ENCODE measurements at places on chromosomes 1 and 21.

- DNase-seq, result no peak
Measured at GRCh38 chr1:1302006-1302430, 5.7 kb downstream of the ACAP3 start.

- DNase-seq, result no peak
Measured at GRCh38 chr1:214473387-214473786, 78.0 kb downstream of the PTPN14 start.

- no peak for DNase-seq
Measured at GRCh38 chr1:58657082-58657481, 42.8 kb downstream of the MYSM1 start.

GRCh38 chr1:17683598-17683997, 71.5 kb upstream of the ACTL8 start:
- DNase-seq, result no peak

GRCh38 chr1:172698224-172698623, 39.3 kb downstream of the FASLG start:
- no peak for DNase-seq

DNA sequence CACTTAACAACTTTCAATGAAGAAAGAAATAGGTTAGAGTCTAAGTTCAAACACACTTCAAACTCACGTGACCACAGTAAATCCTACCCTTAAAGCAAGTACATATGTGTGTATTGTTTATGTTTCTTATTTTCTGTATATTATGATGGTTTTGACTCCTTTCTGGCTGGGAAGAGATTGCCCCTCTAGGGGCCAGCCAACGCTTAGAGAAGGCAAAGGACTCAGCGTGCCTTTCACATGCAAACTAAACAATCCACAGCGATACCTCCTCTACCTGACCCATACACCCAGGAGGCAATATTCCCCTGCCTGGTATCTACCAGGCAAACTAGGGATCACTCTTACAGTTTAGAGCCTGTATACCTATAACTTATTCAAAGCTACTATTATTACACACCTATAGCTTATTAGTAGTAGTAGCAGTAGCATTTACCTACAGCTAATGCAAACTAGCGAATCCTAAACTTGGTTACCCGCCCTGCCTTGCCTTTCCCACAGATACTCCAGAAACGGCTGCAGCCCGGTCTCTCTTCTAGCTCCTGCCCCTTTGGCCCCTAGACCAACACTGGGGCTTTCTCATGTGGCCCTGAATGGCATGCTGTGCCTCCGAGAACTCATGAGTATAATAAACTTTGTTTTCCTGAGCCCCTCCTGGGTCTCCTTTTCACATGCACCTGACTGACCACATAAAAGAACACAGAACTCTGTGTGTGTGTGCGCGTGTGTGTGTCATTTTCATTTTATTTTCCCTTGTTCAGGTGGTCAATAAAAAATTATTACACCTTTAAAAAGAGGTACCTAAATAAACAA, 14.0 kb downstream of the NRIP1 start:
- DNase-seq, result no peak

GRCh38 chr1:60251426-60251825, 177.9 kb upstream of the C1orf87 start:
- no peak for DNase-seq

GRCh38 chr1:191255354-191256054, 777.8 kb upstream of the BRINP3 start:
- no peak for DNase-seq

DNA sequence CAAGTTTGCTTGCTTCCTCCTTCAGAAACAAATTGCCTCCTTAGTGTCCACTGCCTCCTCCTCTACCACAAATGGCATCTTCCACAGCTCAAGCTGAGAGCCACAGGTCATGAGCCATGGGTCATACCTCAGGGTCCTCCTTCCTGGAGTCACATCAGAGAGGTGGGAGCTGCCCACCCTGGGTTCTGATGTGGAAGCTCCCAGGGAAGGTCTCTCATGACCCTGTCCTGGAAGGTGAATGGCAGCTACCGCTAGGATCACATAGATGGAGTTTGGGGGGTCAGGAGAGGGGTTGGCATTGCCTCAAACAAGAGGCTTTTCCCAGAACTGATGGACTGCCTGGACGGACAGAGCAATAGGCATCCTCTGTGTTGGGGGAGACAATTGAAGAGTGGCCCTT, 321.4 kb downstream of the MATN1 start:
- DNase-seq, result no peak

- DNase-seq, result no peak
Measured at GRCh38 chr1:41144285-41144684, 97.8 kb downstream of the SCMH1 start.

GRCh38 chr1:39183503-39184353, 20.8 kb upstream of the MACF1 start:
- peak; percentile 67 for DNase-seq

- peak; percentile 41 for DNase-seq
Measured at GRCh38 chr1:182952677-182953444, at the start of gene SHCBP1L. Gene SHCBP1L (minus strand): TSS chr1:182953166. CDS start chr1:182953133, 33 bp downstream.

- no peak for DNase-seq
Measured at GRCh38 chr21:28590676-28591075, 402.0 kb downstream of the LTN1 start.

- no peak for DNase-seq
Measured at GRCh38 chr1:7120863-7121621, 335.8 kb downstream of the CAMTA1 start.

DNA sequence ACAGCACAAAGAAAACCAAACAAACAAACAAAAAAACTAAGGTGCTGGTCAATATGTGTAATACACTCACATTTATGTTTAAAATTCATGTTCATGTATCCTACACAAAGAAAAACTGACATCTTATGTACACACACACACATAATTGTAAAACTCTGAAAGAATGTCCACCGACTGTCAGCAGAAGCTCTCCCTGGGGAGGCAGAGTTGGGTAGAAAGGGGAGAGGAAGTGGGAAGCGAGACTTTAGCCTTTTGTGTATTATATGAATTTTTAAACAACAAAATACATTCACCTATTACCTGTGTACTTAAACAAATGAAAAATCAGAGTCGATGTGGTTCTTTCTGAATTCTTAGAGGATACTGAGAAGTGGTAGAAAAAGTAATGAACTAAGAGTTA, 88.3 kb downstream of the ABCA4 start:
- DNase-seq, result no peak

- DNase-seq, result peak; percentile 62
Measured at GRCh38 chr1:235329139-235329902, 951 bp downstream of the GGPS1 start.

DNA sequence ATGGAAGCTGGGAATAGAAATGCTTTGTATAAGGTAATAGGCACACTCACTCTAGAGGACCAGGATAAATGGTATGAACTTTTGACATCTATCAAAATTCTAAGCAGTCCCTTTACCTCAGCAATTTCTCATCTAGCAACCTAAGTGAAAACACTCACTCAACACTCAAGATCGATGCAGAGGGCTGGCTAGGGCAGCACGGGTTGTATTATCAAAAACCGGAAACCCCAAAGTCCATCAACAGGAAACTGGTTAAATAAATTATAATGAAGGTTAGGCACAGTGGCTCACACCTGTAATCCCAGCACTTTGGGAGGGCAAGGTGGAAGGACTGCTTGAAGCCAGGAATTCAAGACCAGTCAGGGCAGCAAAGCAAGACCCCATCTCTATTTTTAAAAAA, 9.4 kb downstream of the USP48 start:
- DNase-seq, result no peak

DNA sequence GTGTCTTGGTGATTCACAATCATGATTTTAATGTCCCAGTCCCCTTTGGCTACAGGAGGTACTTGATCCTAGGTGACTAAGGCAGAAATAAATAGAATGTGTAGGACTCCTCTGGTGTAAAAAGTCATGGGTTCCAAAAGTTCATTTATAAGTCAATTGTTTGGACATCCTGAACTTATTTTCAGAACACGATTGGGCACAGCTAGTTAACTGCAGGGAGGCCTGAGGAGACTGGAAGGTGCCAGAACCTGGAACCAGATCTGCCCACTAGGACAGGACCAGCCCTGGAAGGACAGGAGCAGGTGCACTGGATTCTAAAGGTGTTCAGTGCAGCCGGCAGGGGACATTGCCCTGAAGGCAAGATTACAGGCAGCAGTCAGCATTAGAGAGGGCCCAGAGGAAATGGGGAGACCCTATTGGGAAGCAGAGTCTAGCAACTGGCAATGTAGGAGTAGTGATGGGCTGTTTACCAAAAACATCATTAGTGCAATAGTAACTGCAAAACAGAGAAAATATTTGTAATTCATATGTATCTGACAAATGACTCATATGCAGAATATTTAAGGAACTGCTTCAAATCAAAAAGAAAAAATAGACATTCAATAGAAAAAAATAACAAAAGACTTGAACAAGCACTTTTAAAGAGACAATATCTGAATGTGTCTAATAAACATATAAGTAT, 23.6 kb upstream of the HEATR1 start:
- DNase-seq, result no peak

DNA sequence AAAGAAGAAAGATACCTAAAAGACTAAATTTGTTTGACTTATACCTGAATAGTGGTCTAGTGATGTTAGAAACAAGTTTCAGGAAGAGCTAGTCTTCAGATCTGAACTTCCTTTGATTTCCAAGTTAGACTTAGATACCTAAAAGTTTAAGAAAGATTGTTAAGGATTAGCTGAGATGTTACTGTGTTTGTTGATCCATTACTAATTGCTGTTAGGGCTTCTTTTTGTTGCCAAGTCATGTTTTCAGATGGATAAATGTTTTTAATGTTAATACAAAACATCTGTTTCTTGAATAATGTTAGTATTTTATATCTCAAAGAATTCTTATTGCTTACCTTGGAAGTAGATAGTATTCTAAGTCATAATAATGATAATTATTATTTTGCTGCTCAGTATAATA, 11.6 kb downstream of the GNAI3 start:
- no peak for DNase-seq

Data from femur (tissue), 1 donor.